Iris pigment epithelial cell (primary cell): ENCODE measurements at places on chromosomes 2 and 18.

DNA sequence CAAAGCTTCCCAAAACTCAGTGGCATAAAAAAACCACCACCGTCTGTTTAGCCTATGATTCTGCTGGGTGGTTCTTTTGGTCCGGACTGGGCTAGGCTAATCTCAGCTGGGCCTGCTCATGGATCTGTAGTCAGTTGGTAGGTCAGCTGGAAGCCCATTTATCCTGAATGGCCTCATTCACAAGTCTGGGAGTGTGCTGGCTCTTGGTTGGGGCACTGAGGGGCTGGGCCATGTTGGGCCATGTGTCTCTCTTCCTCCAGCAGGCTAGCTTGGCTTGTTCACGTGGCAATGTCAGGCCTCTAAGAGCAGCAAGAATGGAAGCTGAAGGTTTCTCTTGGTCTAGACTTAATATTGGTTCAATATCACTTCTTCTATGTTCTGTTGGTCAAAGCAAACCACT is 95.7 kb upstream of the HS6ST1 start:
- DNase-seq, result no peak

DNA sequence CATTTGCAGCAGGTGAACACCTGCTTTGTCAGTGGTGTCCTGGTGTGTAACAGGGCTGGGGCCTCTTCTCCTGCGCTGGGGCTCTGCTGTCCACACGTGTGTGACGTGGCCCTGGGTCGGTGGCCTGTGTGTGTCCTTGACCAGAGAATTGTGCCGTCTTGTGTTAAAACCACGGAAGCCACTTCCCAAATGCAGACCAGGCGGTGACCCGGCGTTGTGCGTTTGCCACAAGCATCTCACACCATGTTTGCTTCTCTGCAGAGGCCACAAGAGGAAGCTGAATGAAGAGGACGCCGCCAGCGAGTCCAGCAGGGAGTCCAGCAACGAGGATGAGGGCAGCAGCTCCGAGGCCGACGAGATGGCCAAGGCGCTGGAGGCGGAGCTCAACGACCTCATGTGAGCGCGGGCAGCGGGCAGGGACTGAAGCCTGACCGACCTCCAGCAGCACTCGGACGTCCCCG is 44.3 kb upstream of the KCNG2 start:
- no peak for DNase-seq

DNA sequence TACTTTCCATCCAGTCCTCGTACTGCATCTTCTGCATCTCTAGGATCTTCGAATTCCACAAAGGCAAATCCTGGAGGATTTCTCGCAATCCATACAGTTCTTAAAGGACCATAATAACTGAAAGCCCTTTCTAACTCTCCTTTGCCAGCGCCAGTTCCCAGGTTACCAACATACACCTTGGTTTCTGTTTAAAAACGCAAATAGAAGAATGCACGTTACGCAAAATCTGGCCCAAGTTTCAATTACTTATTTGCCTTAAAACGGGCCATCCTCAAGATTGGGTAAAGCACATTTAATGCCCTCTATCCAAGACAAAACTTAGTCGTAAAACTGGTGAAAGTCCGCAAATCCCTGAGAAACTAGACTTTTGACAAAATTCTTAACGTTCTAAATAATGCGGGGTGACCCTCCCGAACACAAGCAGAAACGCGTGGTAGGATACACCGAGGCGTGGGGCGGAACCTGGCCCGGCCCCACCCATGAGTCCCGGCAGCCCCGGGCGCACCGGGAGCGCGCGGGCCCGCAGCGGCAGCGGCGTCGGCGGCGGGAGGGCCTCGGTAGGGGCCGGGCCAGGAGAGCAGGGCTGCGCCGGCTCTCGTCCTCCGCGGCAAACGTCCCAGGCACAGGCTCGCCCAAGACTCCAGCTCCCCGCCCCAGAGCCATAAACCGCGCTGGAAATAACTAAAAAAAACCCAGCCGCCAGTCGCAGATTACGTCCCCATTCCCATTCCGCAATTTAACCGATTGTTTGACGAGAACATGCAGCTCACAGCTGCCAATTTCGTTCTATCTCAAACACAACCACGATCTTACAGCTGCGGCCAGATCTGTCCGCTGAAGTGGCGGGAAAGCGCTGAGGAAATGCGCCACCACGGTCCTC is 910 bp downstream of the SRSF7 start:
- DNase-seq, result peak; percentile 49

GRCh38 chr2:162710287-162710890 is 128.2 kb downstream of the KCNH7 start:
- DNase-seq, result peak; percentile 7

- DNase-seq, result no peak
Measured at GRCh38 chr2:5144159-5144558, 548.0 kb upstream of the SOX11 start.

GRCh38 chr2:155215037-155215707 is 516.7 kb downstream of the KCNJ3 start:
- no peak for DNase-seq

DNA sequence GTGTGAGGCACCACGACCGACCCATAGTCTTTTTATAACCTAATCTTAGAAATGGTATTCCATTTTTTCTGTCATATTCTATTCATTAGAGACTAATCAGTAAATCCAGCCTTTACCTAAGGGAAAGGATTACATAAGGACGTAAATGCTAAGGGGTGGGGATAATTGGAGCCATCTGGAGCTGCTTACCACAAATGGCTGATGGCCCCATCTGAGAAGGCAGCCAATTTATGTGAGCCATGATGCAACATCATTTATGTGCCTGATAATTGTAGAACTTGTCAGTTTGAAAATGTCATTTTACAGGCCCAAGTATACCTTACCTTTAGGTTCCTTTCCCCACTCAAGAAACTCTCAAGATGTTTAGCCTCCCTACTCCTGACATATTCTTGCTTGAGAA is 44.0 kb downstream of the ARHGEF33 start:
- DNase-seq, result peak; percentile 27

GRCh38 chr18:48581206-48581605 is 42.4 kb downstream of the CTIF start:
- DNase-seq, result no peak

- peak; percentile 38 for DNase-seq
Measured at GRCh38 chr18:63342206-63342605, 22.6 kb upstream of the BCL2 start.

GRCh38 chr2:95334916-95335641 is 37.9 kb downstream of the KCNIP3 start:
- peak; percentile 25 for DNase-seq

GRCh38 chr2:191895195-191895594 is 48.3 kb upstream of the CAVIN2 start:
- no peak for DNase-seq

- peak; percentile 15 for DNase-seq
Measured at GRCh38 chr18:30920351-30920750, 122.2 kb downstream of the DSC3 start.
